ENCODE measurements at places on chromosomes 5 and 9. TPM values are rescaled to one million over a fixed set of nuclear protein-coding genes. Genes with fewer than 3 reads are reported as not detected.
A peak's percentile ranks its signal among the peaks of the same experiment; 100 is the strongest.

PRRC2B gene
- 19.4 TPM for total RNA-seq

GRCh38 chr9:123761905-123762605, 167.9 kb downstream of the DENND1A start:
- no peak for DNase-seq

DNA sequence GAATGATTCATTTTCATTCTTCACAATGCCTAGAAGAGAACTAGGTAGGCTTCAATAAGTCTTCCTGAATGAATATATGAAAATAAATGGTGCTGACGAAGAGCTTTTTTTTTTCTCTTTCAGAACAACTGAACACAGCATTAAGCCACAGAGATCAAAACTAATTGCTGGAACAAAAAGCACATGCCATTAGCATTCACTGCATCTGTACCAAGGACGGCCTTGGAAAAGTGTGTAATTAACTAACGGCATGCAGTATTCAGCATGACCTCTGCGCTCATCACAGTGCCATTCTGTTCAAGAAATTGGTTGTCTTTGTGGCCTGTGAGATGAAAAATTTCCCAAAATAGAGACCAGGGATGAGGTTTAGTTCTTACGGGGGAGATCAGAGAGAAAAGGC, 99.3 kb downstream of the NUDT12 start:
- DNase-seq: no peak

CDH6 gene
- 232 TPM for total RNA-seq

GRCh38 chr9:130451509-130452388, 7.0 kb downstream of the ASS1 start:
- DNase-seq: peak; percentile 95

GRCh38 chr5:153158608-153159007, 331.9 kb upstream of the GRIA1 start:
- no peak for DNase-seq

- DNase-seq: no peak
Measured at GRCh38 chr5:135429301-135430134, 17.6 kb downstream of the DCANP1 start.

STPG3 gene
- not detected for total RNA-seq

CDH9 gene
- total RNA-seq: not detected

NUTM2F gene
- total RNA-seq: not detected

DNA sequence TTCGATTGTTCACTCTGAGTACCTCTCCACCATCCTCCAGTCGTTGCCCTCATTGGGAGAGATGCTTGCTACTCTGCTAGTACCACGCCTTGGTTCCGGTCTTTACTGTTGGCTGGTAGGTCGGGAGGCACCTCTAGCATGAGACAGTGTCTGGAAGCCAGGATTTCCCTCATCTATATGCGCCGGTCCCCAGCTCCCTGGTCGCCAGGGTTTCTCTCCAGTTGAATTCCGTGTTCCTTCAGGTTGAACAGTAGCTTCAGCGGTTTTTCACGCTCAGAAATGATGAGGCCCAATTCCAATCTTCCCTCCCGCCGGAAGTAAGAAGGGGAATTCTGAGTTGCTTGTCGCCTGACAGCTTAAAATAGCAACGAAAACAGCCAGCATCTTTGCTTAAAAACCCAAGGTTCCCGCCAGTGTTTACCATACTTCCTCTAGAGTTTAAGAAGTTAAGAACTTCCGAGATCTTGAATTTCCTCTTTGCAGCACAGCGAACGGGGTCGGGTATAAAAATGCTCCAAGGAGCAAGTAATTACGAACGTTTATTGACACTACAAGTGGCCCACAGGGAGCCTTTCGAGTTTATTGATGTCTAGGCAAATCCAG, 1.3 kb upstream of the ST8SIA4 start:
- DNase-seq: no peak

DNA sequence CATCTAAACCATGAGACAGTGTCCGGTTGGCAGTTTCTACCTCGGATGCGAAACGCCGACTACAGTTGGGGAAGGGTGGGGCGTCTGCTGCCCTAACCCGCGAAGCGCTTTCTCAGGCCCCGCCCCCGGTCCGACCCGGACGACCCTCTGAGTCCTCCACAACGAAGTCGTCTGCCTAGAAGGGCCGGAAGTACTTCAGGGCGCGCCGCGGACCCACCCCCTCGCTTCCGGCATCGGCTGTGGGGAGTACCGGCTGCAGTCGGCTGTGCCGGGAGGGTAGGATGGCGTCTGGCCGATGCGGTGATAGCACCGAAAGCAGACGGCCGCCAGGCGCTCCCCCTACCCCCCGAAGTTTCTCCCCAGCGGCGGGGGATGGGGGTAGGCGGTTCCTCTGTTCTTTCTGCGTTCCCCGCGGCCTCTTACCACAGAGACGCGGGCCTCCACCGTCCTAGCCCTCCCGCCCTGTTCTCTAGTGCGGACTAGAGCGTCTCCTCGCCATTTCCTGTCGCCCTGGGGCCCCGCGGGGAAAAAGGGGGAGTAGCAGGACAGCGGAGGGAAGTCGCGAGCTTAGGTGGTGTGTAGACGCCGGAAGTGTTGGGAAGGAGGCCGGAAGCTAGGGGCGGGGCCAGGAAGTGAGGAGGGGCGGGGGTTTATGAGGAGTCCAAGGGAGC, at the start of gene TRIM41:
TRIM41 (plus strand) TSS at position 224 of the 671 bp plus-strand sequence. CDS start 719 bp downstream, outside the sequence.
- DNase-seq: peak; percentile 98
